ENCODE measurements at places on chromosomes 4 and X.

DNA sequence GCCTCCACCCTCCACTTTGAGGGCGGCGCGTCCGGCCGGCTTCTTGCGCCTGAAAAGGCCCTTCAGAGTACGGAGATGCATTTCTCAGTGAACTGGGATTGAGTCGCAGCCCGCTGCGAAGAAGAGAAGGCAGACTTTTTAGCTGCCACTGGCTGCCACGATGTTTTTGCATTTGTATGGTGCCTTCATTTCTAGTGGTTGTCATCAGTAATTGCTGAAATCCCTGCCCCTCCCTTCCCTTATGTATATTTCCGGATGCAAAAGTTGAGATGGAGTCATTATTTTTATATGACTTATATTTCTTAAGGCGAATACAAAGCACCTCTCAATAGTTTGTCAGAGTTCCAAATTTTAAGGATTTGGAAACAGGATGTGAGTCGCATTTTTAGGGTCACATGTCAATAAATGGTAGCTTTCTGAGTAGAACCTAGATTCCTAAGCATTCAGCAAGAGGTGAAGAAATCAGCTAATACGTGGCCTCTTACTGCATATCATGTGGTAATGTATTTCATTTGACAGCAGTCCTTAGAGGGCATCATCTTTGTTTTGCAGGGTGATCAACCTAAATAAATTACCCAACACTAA is 658 bp downstream of the ATP6AP2 start:
- DNase-seq, result peak; percentile 20

DNA sequence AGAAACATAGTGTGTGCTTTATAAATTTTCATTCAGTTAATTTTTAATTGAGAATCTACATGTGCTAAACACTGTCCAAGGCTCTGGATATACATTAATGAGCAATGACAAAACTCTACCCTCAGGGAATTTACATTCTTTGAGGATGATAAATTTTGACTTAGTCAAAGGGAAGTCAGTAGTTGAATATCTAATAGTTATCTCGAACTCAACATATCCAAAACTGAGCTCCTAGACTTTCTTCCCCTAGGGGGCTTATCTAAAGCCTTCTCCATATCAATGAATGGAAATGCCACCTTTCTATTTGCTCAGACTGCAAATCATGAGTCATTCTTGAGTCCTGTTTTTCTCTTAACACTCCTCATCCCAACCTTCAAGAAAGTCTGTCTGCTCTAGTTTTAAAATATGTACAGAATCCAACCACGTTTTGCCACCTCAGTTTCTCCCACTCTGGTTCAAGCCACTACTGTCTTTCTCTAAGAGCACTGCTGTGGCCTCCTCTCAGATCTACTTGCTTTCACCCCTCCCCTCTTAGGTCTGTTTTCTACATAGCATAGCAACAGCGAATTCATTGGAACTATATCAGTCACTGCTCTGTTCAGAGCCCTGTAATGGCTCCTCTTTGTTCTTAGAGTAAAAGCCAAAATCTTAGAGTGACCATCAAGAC is 9.5 kb downstream of the PARM1 start:
- DNase-seq, result peak; percentile 3

- DNase-seq, result no peak
Measured at GRCh38 chr4:170231377-170231776, 141.6 kb upstream of the AADAT start.

DNA sequence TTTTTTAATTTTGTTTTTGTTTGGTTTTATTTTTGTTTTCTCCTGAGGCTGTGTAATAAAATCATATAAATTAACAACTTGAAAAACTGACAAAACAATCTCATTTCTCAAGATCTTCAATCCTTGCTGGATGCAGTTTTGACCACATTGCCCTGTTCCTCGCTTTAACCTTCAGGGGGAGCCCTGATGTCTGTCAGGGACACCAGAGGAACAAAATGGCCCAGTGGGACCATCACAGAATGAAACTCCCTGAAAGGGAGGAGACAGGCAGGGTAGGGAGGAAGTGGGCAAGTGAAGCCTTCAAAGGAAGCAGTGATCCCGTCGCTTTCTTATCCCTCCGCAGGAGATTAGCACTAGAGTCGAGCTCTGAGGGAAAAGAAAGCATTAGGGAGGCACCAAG is 274.9 kb upstream of the LDB2 start:
- DNase-seq, result peak; percentile 76

GRCh38 chr4:82696117-82696860 is 102.3 kb downstream of the SCD5 start:
- no peak for DNase-seq

GRCh38 chr4:77418333-77418732 is 187.3 kb upstream of the CXCL13 start:
- DNase-seq, result peak; percentile 1

- peak; percentile 66 for DNase-seq
Measured at GRCh38 chr4:26058537-26058936, 144.5 kb downstream of the SMIM20 start.

DNA sequence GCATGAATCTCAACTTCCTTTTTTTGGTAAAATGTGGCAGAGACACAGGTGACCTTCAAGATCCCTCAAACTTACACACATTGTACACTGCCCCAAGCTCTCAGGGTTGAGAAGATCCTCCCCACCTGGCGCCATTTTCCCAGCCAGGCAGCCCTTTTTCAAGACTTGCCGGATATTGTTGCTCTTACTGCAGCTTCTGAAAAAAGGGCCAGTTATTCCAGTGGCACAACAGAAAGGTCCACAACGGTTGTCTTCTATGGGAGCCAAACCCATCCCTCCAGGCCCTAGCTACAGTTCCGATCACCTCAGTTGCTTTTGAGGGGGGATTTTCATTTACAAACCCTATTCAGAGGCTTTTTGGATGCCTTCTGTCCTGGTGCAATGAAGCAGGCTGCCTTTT is 101.1 kb downstream of the CHIC2 start:
- DNase-seq, result no peak

DNA sequence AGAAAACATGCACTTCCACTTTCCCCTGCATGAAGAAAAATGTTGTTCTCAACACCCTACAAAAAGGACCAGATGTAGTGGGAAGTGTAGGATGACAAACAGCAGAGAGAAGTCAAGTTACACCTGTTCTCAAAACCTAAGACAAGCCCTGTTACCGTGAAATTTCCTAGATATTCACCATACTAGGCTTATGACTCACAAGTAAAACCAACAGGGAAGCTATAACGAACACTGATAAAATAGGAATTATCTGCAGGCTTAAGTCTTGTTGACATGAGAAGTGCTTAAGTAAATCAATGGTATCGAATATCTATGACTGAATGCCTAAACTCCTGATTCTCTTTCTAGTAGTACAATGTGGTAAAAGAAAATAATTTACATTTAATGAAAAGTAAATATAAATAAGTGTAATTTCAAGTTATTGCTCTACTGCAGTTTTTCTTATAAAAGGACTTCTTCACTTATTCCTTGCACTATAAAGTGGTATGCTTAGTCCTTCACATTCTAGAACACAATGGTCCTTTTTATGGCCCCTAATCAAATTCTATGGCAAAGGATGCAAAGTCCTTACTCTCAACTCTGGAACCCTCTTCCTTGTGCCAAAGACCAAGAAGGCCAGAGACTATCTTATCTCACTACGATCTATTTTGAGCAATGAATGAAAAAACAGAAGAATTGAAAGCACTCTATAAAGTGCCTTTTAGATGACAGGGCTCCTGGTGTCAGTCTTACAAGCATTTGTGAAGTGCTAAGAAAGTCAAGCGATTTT is 19.6 kb downstream of the AP1S2 start:
- peak; percentile 29 for DNase-seq

DNA sequence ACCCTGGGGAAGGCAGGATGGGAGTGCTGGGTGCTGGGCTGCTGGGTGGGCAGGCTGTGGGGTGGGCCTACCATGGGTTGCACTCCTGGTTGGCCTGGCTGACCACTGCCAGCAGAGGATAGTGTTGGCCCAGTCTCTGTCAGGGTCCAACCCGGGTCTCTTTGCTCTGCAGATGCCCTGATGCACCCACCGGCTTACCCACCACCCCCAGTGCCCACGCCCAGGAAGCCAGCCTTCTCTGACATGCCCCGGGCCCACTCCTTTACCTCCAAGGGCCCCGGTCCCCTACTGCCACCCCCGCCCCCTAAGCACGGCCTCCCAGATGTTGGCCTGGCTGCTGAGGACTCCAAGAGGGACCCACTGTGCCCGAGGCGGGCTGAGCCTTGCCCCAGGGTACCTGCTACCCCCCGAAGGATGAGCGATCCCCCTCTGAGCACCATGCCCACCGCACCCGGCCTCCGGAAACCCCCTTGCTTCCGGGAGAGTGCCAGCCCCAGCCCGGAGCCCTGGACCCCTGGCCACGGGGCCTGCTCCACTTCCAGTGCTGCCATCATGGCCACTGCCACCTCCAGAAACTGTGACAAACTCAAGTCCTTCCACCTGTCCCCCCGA is 14.2 kb upstream of the ADD1 start:
- DNase-seq, result no peak

GRCh38 chrX:152656890-152657289 is 19.2 kb downstream of the GABRQ start:
- no peak for DNase-seq

- DNase-seq, result peak; percentile 41
Measured at GRCh38 chr4:166064721-166065120, 191.7 kb downstream of the TLL1 start.

DNA sequence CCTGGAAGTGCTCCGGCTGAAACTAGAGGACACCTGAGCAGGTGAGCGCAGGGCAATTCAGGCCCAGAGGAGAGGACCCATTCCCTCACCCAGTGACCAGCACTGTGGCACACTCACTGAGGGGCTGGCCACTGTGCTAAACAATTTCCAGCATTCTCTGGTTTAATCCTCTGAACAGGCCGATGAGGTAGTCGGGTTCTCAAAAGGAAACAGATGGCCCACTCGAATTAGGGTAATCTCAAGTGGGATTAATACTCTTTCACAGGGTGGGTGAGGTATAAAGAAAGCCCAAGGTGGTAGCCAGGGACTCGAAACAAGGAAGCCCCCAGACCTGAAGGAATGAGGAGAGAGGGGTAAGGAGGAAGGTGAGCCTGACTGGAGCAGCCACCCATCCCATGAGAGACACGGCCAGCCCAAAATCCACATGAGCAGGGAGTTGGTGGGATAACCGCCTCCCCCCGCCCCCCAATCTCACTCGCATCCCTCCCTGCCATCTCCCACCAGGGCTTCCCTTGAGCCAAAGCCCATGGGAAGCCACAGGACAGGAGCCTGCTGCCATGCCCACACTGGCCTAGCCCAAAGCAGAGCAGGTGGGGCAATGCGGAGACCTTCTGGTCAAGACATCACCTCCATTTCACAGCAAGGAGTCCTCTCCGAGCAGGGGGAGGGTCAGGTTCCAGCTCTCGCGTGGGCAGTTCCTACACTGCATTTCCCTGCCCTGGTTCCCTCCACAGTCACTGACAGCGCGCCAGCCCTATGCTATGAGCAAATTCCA is 55.0 kb downstream of the SH3KBP1 start:
- no peak for DNase-seq

GRCh38 chrX:16827225-16827624 is 41.0 kb downstream of the TXLNG start:
- DNase-seq, result peak; percentile 45

GRCh38 chr4:127849505-127850234 is 31.0 kb upstream of the PLK4 start:
- DNase-seq, result peak; percentile 21

DNA sequence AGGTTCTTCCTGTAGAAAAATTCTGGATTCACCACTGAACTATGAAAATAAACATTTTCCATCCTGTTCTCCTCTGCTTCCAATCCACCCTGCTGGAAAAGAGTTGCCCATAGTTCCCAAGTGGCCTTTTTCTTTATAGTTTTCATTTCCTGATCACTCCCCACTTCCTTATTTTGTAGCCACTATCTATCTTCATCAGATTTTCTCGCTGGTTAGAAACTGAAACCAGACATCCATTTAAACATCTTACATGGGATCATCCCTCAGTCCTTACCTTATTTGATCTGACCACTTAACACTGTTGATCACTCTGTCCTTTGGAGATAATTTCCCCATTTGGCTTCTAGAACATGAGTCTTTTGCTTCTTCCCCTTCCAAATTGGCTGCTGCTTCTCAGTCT is 42.2 kb upstream of the SCOC start:
- no peak for DNase-seq

DNA sequence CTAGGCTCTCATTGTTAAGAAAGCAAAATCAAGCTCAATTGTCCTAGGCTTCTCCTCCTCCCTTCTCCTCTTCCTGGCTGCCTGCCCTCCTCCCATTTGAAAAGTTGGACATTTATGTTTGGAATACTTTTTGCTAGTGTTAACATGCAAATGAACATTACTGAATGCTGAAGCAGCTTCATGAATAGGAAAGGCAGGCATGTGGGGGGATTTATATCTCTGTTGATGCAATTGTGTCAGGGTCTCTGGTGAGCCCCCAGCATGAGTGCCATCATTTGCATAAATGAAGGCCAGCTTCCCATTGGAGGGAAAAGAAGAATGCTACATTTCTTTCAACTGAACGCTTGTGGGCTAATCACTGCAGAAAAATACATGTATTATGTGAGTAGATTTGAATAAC is 160.1 kb upstream of the NDST3 start:
- no peak for DNase-seq

GRCh38 chrX:54819201-54819600 is 11.7 kb downstream of the MAGED2 start:
- no peak for DNase-seq

DNA sequence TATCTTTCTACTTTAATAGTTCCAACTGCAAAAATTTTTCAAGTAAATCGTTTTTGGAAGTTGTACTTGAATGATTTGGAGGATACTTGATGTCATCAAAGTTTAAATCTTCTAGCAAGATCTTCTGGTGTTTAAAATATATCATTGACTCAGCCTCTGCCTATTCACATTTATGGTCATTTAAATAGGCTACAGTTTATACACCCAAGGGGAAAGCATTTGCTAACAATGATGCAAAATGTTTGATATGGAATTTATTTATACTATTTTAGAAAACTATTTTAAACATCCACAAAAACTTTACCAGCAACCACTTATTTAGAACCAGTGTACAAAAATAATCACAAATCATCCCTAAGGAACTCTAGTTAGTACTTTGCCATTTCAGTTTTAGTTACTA is 123.3 kb upstream of the STIM2 start:
- no peak for DNase-seq

GRCh38 chr4:148332486-148332885 is 109.7 kb downstream of the NR3C2 start:
- DNase-seq, result no peak

GRCh38 chr4:2862528-2862927 is 18.9 kb downstream of the ADD1 start:
- DNase-seq, result peak; percentile 81

- no peak for DNase-seq
Measured at GRCh38 chr4:144461906-144462305, 184.1 kb upstream of the HHIP start.

GRCh38 chr4:77445823-77446222 is 159.8 kb upstream of the CXCL13 start:
- DNase-seq, result no peak

GRCh38 chrX:155070663-155070974 is 317 bp downstream of the CMC4 start:
- DNase-seq, result no peak

DNA sequence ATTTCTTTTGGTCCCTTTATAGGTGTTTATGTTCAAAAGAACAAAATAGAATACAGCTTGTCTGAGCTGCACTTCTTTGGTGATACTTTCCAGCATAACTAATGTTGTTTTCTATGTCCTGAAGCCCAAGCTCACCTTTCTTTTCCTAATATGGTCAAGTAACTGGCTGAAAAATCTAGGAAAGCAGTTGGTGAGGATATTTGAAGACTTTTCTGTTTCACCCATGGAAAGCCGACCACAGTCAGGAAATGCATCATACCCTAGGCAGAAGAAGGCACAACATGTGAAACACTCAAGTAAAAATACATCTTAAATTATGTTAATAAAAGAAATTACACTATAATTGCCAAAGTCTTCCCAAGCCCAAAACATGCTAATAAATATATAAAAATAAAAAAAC is 337.0 kb downstream of the PDGFC start:
- DNase-seq, result peak; percentile 84

- DNase-seq, result no peak
Measured at GRCh38 chr4:163470391-163470790, 3.2 kb downstream of the TKTL2 start.

All from M059J (cell line).